ENCODE measurements at places on chromosomes 4 and X.
A peak's percentile ranks its signal among the peaks of the same experiment; 100 is the strongest.

DNA sequence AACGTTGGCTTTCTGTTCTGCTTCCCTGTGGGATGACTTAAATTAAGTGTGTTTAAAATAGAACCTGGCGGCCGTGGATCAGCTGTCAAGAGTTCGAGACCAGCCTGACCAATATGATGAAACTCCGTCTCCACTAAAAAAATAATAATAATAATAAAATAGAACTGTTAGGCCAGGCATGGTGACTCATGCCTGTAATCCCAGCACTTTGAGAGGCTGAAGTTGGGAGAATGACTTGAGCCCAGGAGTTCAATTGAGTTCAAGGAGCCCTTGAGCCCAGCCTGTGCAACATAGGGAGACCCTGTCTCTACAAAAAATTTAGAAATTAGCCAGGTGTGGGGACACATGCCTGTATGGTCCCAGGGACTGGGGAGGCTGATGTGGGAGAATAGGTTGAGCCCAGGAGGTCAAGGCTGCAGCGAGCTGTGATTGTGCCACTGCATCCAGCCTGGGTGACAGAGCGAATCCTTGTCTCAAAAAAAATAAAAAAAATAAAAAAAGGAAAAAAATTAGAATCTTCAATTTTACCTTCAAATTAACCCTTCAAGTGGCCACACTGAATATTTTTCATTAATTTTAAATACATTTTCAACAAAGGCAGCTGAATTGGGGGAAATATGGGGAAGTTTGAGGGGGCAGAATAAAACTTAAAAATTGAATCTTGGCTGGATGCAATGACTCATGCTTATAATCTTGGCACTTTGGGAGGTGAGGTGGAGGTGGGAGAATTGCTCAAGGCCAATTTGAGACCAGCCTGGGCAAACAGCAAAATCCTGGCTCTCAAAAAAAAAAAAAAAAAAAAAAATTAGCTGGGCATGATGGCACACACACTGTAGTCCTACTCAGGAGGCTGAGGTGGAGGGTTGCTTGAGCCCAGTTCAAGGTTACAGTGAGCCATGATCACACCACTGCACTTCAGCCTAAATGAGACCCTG, 31.8 kb upstream of the HSD17B13 start:
- peak; percentile 53 for DNase-seq
- no peak overlapping the region for H3K27ac ChIP-seq
- no peaks in the 10 kb centered on the region for H3K36me3 ChIP-seq
- no peaks in the 10 kb centered on the region for H3K27me3 ChIP-seq

GRCh38 chrX:38937400-38937799, 136.1 kb downstream of the MID1IP1 start:
- H3K27me3 ChIP-seq = no peaks in the 10 kb centered on the region
- no peaks in the 10 kb centered on the region for H3K4me1 ChIP-seq
- no peak for DNase-seq

DNA sequence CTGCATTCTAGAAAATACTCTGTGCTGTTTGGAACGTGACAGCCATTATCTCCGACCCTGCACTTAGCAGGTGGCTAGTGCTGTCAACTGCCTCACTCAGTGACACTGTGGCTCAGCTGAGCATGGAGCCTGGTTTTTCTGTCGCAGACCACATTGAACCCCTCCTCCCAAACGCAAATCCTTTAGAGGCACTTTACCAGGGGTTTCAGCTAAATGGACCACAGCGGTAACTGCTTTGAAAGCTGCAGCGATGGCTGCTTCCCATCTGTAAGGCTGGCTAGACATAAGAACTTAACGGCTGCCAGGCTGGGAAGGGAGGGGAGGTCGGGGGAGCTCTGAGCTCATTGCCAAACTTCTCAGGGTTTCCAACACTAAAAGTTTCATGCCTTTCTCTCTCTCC, 8.1 kb downstream of the SLC34A2 start:
- no peak overlapping the region for H3K27ac ChIP-seq
- no peaks in the 10 kb centered on the region for H3K4me1 ChIP-seq
- no peaks in the 10 kb centered on the region for H3K36me3 ChIP-seq

- no peak for DNase-seq
- H3K4me1 ChIP-seq = peaks cover 4% of the 10 kb centered on the region
- H3K27ac ChIP-seq = no peak overlapping the region
- no peak overlapping the region for H3K4me3 ChIP-seq
- H3K36me3 ChIP-seq = peaks cover 14% of the 10 kb centered on the region
These were observed 8.4 kb downstream of the NDUFA1 start for GRCh38 chrX:119880076-119880475.

GRCh38 chr4:78079726-78080430, 22.8 kb downstream of the FRAS1 start:
- DNase-seq = no peak
- peak overlapping the region; percentile 13 for H3K4me3 ChIP-seq
- H3K27me3 ChIP-seq = no peaks in the 10 kb centered on the region
- H3K27ac ChIP-seq = no peak overlapping the region
- H3K4me1 ChIP-seq = no peaks in the 10 kb centered on the region
- H3K36me3 ChIP-seq = no peaks in the 10 kb centered on the region

DNA sequence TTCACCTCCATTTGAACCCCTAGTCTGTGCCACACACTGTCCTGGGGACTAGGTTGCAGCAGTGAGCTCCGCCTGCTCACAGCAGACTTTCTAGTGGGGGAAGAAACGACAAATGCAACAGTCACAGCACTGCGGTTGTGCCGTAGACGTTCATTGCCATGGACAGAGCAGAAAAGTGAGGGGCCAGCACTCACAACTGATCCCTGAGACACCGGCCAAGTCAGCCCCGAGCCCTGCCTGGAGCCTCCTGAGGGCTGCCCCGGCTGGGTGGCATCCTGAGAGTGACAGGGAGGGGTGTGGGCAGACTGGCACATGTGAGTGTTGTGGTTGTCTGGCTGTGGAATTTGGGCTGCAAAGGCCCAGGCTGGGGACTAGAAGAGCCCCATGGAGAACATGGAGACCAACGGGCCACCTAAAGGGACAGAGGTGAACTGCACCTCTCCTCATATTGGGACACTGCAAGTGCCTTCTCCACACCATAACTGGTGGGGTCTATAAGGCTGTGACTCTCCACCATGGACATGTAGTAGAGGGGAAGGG, 4.6 kb downstream of the DUSP9 start:
- peaks cover 10% of the 10 kb centered on the region for H3K4me1 ChIP-seq
- H3K27ac ChIP-seq = no peak overlapping the region
- no peak for DNase-seq
- peaks cover 40% of the 10 kb centered on the region for H3K27me3 ChIP-seq
- no peak overlapping the region for H3K4me3 ChIP-seq
- no peaks in the 10 kb centered on the region for H3K36me3 ChIP-seq

- H3K27me3 ChIP-seq = no peaks in the 10 kb centered on the region
- no peak overlapping the region for H3K4me3 ChIP-seq
- no peak overlapping the region for H3K27ac ChIP-seq
- H3K4me1 ChIP-seq = peaks cover 2% of the 10 kb centered on the region
- no peaks in the 10 kb centered on the region for H3K36me3 ChIP-seq
These were observed 249.7 kb downstream of the NR3C2 start for GRCh38 chr4:148192526-148192925.

GRCh38 chrX:1491851-1492349, 39.2 kb upstream of the ASMTL start:
- no peaks in the 10 kb centered on the region for H3K4me1 ChIP-seq
- no peaks in the 10 kb centered on the region for H3K36me3 ChIP-seq
- peaks cover 20% of the 10 kb centered on the region for H3K27me3 ChIP-seq
- DNase-seq = no peak

DNA sequence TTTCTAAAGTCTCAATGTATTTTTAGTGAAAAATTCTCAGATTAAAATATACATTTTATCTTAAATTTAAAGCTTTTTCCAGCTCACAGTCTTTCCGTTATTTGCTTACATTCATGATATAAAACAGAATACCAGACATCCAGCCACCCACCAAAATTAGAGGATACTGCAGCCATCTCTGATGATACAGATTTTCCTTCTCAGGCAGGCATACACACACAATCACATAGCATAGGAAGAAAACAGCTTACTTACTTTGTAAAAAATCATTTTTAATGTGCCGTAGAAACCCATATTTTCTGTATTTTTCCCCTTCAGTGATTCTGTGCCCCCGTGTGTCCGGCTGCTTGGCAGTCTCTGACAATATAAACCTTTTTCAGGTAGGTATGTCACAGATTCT, 183.7 kb downstream of the FBXW7 start:
- peaks cover 5% of the 10 kb centered on the region for H3K36me3 ChIP-seq
- H3K4me1 ChIP-seq = no peaks in the 10 kb centered on the region
- DNase-seq = no peak
- H3K4me3 ChIP-seq = no peak overlapping the region
- no peaks in the 10 kb centered on the region for H3K27me3 ChIP-seq

GRCh38 chrX:116862340-116862739, 399.6 kb upstream of the CT83 start:
- no peaks in the 10 kb centered on the region for H3K4me1 ChIP-seq
- DNase-seq = no peak
- no peak overlapping the region for H3K4me3 ChIP-seq
- H3K27ac ChIP-seq = no peak overlapping the region
- no peaks in the 10 kb centered on the region for H3K27me3 ChIP-seq

GRCh38 chrX:72100051-72100755, 31.5 kb downstream of the RTL5 start:
- H3K36me3 ChIP-seq = no peaks in the 10 kb centered on the region
- DNase-seq = no peak
- no peaks in the 10 kb centered on the region for H3K27me3 ChIP-seq
- no peak overlapping the region for H3K27ac ChIP-seq
- no peak overlapping the region for H3K4me3 ChIP-seq
- peaks cover 15% of the 10 kb centered on the region for H3K4me1 ChIP-seq

- H3K4me3 ChIP-seq = no peak overlapping the region
- DNase-seq = no peak
- H3K36me3 ChIP-seq = no peaks in the 10 kb centered on the region
These were observed 19.5 kb upstream of the PGRMC2 start for GRCh38 chr4:128307123-128307571.

DNA sequence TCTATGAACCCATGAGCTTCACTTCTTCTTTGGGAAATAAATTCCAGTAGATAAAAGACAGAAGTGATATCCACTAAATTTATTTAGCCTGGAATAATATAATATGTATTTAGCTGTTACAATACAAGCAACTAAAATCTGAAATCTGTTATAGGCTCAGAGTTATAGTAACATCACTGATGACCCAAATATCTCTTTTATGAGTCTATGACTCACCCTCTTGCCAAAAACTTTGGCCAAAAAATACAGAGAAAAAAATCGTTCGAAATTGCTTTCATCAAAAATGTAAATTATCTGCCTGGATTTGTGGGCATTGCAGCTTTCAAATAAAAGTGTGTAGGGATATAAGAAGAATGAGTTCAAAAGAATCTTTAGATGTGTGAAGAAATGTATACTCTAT, 89.4 kb upstream of the DKK2 start:
- H3K36me3 ChIP-seq = no peaks in the 10 kb centered on the region
- no peak for DNase-seq
- H3K27ac ChIP-seq = no peak overlapping the region
- H3K27me3 ChIP-seq = no peaks in the 10 kb centered on the region
- no peak overlapping the region for H3K4me3 ChIP-seq

- no peaks in the 10 kb centered on the region for H3K4me1 ChIP-seq
- no peak overlapping the region for H3K27ac ChIP-seq
- H3K27me3 ChIP-seq = no peaks in the 10 kb centered on the region
These were observed 95.7 kb downstream of the SH2D1A start for GRCh38 chrX:124441971-124442590.

DNA sequence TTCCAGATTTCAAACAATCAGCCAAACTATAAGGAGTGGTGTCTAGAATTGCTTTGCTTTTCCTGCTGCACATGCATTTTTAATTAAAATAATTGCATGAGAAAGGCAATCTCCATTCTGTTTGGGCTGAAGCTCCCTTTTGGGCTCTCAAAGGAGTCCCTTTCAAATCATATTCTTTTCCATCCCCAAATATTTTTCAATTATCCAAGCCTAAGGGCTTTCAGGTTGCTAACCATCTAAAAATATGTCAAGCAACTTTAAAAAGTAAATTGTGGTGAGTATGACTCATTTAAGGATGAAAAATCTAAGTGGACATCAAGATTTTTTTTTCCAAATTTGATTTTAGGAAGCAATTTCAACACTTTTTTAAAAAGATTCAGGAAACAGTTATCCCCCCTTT, 28.4 kb downstream of the PIR start:
- H3K27me3 ChIP-seq = peaks cover 17% of the 10 kb centered on the region
- DNase-seq = no peak
- no peak overlapping the region for H3K27ac ChIP-seq
- H3K4me1 ChIP-seq = no peaks in the 10 kb centered on the region
- no peaks in the 10 kb centered on the region for H3K36me3 ChIP-seq

- H3K27ac ChIP-seq = peak overlapping the region; percentile 93
- no peaks in the 10 kb centered on the region for H3K27me3 ChIP-seq
- DNase-seq = no peak
- H3K4me3 ChIP-seq = peak overlapping the region; percentile 50
- no peaks in the 10 kb centered on the region for H3K4me1 ChIP-seq
These were observed 663 bp upstream of the USP53 start for GRCh38 chr4:119211867-119212233.

DNA sequence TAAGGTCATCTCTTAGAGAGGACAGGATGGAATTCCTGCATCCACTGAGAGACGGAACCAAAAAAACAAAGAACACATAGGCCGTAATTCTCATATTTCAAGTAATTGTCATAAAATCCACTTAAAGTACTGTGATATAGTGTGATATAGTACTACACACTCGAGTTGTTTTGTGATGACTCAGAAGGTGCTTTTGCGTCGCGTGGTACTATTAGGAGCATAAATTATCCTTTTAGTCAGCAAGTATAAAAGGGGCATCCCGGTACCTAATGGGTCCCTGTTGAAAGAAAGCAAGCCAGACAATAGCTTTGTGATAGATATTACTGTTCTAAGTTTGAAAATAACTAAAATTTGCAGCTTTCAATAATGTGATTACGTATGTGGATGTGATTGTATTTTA, 55.3 kb downstream of the GPR143 start:
- H3K36me3 ChIP-seq = peaks cover 35% of the 10 kb centered on the region
- peaks cover 3% of the 10 kb centered on the region for H3K4me1 ChIP-seq
- H3K27me3 ChIP-seq = no peaks in the 10 kb centered on the region

GRCh38 chrX:55710701-55711100, 6.8 kb upstream of the RRAGB start:
- no peak overlapping the region for H3K27ac ChIP-seq
- peak; percentile 28 for DNase-seq
- no peak overlapping the region for H3K4me3 ChIP-seq
- H3K36me3 ChIP-seq = no peaks in the 10 kb centered on the region
- H3K4me1 ChIP-seq = no peaks in the 10 kb centered on the region
- H3K27me3 ChIP-seq = no peaks in the 10 kb centered on the region

DNA sequence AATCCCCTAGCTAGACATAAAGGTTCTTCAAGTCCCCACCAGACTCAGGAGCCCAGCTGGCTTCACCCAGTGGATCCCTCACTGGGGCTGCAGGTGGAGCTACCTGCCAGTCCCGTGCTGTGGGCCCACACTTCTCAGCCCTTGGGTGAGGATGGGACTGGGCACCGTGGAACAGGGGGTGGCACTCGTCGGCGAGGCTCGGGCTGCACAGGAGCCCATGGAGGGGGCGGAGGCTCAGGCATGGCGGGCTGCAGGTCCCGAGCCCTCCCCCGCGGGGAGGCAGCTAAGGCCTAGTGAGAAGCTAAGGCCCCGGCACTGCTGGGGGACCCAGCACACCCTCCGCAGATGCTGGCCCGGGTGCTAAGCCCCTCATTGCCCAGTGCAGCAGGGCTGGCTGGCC, 16.1 kb upstream of the ACSL4 start:
- no peak overlapping the region for H3K27ac ChIP-seq
- H3K36me3 ChIP-seq = no peaks in the 10 kb centered on the region
- DNase-seq = no peak
- peaks cover 15% of the 10 kb centered on the region for H3K27me3 ChIP-seq
- no peak overlapping the region for H3K4me3 ChIP-seq

GRCh38 chrX:11474576-11474975, 181.4 kb downstream of the AMELX start:
- H3K27ac ChIP-seq = no peak overlapping the region
- H3K4me1 ChIP-seq = no peaks in the 10 kb centered on the region
- H3K4me3 ChIP-seq = no peak overlapping the region
- H3K27me3 ChIP-seq = no peaks in the 10 kb centered on the region
- H3K36me3 ChIP-seq = no peaks in the 10 kb centered on the region

Data from mesenchymal stem cell (in vitro differentiated cells and primary cell).